Effector memory CD4-positive, alpha-beta T cell (primary cell): ENCODE measurements at places on chromosomes 7 and 10.

- DNase-seq, result no peak
These were observed 6.5 kb downstream of the VSIR start for GRCh38 chr10:71766717-71767419.

- DNase-seq, result no peak
These were observed 319.3 kb upstream of the GHITM start for GRCh38 chr10:83820033-83820432.

- no peak for DNase-seq
These were observed 17.7 kb downstream of the COBL start for GRCh38 chr7:51298912-51299311.

GRCh38 chr10:88424881-88425280 lies 158.2 kb downstream of the RNLS start:
- DNase-seq, result no peak

GRCh38 chr7:110839866-110840265 lies 251.1 kb upstream of the LRRN3 start:
- no peak for DNase-seq
